ENCODE measurements at places on chromosomes 4 and X. TPM values are rescaled to one million over a fixed set of nuclear protein-coding genes. Genes with fewer than 3 reads are reported as not detected.
A peak's percentile ranks its signal among the peaks of the same experiment; 100 is the strongest.

DNA sequence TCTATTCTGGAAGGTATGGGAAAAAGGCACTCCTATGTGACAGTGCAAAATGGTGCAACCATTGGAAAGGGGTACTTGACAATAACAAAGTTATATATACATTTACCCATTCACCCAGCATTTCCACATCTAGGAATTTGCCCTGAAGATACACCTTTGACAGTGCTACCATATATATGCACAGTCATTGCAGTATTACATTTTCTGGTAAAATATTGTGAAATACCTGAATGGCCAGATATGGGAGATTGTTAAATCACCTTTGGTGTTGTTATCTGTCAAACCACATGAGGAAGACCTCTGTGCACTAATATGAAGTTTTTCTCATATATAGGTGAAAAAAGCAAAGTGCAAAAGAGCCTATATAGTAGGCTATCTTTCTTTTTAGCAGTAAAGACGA is 53.5 kb downstream of the SMAD1 start:
- no peak for DNase-seq

CFAP99 gene
- not detected for total RNA-seq

MFAP3L gene
- total RNA-seq: 4.1 TPM

GRCh38 chr4:164396439-164396838 is 357.5 kb upstream of the SMIM31 start:
- no peak for DNase-seq

PCDH11X gene
- 1.5 TPM for total RNA-seq

- DNase-seq: peak; percentile 58
These were observed 197.8 kb downstream of the PALLD start for GRCh38 chr4:168694667-168695066.

MYL5 gene
- 443 TPM for total RNA-seq

DNA sequence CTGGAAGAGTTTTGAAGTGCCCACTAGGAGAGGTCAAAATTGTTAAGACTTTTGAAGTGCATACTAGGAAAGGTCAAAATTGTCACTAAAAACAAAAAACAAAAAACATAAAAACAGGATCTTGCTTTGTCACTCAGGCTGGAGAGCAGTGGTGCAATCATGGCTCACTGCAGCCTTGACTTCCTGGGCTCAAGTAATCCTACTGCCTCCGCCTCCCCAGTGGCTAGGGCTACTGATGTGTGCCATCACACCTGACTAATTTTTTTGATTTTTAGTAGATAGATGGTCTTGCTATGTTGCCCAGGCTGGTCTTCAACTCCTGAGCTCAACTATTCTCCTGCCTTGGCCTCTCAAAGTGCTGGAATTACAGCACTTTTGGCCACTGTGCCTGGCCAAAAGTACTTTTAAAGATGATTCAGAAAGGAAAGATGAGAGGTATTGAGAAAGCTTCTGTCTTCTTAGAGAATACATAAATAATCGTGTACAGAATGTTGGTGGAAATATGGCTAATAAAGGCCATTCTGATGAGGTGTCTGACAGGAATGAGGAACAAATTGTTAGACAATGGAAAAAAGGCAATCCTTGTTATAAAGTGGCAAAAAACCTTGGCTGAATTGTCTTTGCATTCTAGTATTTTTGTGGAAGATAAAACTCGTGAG is 43.3 kb upstream of the STX18 start:
- no peak for DNase-seq

GRCh38 chr4:168304744-168305459 is 13.7 kb downstream of the DDX60 start:
- no peak for DNase-seq

GRCh38 chr4:186770481-186771175 is 47.0 kb upstream of the FAT1 start:
- DNase-seq: no peak

GRCh38 chr4:159177265-159178150 is 74.6 kb downstream of the RAPGEF2 start:
- no peak for DNase-seq

GRCh38 chr4:123589301-123589700 is 192.7 kb downstream of the SPRY1 start:
- DNase-seq: no peak

GPR34 gene
- total RNA-seq: 2.7 TPM

- peak; percentile 20 for DNase-seq
These were observed 36.5 kb downstream of the PLK4 start for GRCh38 chr4:127917151-127917550.

DNA sequence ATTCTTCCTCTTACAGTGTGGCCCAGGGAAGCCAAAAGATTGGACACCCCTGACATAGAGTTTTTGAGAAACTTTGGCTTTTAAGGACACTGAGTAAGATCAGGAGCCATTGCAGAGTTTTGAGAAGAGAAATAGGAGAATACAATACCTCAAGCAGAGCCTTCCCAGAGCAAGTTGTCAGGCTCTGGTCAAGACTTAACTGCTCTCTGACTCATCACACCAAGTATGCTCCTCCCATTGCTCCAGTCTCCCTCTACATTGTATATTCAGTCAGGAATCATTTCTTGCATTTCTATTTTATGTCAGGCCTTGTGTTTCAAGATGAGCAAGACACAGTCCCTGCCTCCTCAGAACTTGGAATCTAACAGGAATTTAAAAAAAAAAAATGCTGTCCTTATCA is 176.4 kb upstream of the FMR1 start:
- no peak for DNase-seq

- no peak for DNase-seq
These were observed 248.2 kb downstream of the PARM1 start for GRCh38 chr4:75180790-75181776.

DNA sequence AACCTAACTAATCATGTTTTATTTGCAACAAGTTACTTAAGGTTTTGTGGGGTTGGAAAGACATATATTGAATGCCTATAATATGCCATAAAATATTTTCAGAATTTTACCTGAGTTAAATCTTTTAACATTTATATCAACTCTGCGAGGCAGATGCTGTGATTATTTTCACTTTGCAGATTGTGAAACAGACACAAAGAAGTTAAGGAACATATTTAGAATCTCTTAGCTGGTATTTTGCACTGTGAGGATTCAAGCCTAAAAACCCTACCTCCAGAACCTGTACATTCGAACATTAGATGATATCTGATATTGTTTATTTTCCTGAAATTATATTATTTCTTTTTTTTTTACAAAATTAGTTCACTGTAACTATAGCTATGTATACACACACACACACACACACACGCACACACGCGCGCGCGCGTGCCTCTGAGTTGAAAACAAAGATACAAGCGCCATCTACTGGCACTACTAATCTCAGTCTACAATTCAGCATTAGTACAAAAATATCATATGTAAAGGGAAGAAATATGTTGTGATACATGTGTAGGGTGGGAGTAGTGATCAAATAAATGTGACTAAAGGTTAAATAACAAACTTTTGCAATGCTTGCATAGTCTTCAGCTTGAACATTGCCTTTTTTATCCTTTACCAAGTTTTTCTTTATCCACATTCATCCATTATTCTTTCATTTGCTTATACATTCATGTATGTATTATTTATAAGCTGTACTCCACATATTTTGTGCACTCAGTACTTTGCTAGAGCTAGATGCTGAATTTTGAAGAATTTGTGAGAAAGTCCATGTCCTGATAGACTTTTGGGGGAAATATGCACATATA is 61.5 kb downstream of the ANXA10 start:
- peak; percentile 90 for DNase-seq

DNA sequence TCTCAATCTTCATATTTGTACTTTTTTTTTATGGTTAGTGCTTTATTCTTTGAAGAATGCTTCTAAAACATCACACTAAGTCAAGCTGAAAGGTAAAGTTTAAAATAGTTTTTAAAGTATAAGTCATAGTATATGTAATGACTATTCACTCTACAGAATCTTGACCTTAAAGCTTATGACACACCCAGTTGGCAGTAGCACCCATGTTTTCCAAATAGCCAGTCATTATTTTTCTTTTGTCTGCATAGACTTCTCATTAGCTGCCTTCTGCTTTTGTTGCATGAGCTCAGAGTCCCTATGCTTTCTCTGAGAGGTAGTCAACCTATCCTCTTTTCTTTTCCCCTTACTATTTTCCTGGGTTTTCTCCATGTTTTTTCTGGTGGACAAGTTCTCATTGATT is 231.5 kb downstream of the PCDH18 start:
- no peak for DNase-seq

DNA sequence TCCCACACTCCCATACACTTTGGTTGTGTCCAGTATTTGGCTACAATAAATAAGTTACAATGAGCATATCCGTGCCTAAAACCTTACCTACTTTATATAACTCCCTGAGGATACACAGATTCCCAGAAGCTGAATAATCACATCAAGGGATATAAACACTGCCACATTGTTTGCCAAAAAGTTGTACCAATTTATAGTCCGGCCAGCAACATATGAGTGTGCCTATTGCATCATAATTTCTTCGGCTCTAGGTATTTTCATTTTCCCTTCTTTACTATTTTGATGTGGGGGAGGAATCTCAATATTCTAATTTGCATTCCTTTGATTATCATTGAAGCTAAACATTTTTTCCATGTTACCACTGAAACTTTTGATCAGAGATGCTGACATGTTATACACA is 146.4 kb downstream of the PCDH19 start:
- no peak for DNase-seq

SATL1 gene
- 0.10 TPM for total RNA-seq

DNA sequence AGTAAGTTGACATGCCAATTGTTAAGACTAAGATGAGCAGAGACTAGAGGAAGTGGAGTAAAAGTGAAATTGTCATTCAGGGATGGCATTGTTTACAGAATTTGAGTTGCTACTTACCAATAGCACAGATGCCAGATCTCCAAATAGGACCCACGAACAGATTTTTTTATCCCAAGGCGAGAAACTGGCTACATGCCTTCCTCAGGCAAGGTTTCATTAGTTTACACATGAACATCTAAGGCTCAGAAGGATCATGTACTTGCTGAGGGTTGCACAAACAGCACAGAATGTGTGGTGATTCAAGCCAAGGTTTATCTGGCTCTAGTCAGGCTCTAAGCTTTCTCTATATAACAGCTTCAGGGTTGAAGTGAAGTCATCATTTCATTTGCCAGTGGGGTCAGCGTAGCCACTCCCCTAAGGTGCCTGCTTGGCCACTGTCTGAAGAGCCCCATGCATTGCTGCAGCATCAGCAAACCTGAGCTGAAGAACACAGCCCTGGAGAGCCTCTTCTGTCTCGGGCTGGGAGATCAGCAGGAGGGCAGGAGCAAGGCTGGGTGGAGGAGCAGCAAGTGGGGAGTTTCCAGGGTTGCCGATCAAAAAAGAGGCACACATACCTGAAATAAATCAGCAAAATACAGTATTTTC is 193.0 kb upstream of the LCORL start:
- DNase-seq: no peak

DNA sequence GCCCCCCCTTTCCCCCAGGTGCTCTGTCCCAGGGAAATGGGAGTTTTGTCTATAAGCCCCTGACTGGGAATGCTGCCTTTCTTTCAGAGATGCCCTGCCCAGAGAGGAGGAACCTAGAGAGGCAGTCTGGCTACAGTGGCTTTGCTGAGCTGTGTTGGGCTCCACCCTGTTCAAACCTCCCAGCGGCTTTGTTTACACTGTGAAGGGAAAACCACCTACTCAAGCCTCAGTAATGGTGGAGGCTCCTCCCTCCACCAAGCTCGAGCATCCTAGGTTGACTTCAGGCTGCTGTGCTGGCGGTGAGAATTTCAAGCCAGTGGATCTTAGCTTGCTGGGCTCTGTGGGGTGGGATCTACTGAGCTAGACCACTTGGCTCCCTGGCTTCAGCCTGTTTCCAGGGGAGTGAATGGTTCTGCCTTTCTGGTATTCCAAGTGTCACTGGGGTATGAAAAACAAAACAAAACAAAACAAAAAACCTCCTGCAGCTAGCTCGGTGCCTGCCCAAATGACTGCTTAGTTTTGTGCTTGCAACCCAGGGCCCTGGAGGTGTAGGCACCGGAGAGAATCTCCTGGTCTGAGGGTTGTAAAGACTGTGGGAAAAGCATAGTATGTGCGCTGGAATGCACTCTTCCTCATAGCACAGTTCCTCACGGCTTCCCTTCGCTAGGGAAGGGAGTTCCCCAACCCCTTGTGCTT is 41.7 kb downstream of the ITM2A start:
- DNase-seq: no peak

WDR17 gene
- 5.7 TPM for total RNA-seq

TEX11 gene
- not detected for total RNA-seq

DNA sequence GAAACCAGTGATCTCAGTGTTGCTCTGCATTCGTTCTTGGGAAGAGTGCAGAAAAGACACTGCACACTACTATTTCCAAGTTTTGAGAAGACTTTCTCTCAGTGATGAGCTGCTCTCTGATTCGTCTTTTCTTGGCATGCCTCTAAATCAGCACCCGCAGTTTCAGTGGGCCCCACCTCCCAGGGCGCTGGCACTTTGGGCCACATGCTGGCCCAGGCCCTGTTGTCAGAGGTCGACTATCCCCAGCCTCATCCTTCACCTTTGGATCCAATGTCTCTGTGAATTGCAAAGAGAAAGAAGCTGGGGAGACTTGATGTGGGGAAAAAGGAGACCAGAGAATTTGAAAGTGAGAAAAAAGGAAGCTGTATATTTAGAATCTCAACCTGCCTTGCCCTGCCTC is 644.1 kb upstream of the PITX2 start:
- DNase-seq: no peak

HELQ gene
- total RNA-seq: 23.2 TPM

GLRA3 gene
- total RNA-seq: not detected

DNA sequence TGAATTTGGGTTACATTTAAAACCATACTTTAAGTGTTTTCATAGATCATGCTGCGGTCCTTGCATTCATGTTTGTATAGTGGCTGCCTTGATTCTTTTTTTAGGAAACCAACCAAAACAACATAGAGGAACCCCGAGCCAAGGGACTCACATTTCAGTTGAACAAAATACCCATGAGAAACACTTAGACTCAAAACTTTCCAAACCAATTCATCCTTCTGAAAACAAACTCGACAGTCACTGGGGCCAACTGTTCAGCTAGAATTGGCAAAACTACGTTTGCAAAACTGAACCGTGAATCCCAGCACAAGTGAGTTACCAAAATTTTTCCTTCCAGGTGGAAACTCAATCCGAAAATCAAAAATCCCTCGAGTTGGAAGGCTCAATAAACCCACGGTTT is 1.4 kb downstream of the ADGRA3 start:
- peak; percentile 59 for DNase-seq

ENPEP gene
- total RNA-seq: 31.5 TPM

- no peak for DNase-seq
These were observed 98.4 kb downstream of the STIM2 start for GRCh38 chr4:26958925-26959653.

DNA sequence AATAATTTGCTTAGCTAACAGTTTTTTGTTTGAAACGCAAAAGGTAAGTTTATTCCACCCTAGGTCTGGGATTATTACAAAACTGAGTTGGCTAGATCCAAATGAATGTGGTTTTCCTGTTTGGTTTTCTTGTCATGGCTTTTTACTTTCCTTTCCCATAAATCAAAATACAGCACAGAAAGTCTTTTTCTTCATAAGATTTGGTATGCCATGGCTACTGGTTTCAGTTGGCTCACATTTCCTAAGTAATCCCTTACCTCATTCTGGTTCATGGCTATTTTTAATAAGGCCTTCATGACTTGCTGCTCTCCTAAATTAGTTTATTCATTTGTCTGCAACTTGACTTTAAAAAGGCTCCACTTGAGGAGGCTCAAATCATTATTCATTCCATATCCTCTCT is 12.9 kb upstream of the PAK3 start:
- DNase-seq: no peak

CSN1S1 gene
- not detected for total RNA-seq

- no peak for DNase-seq
These were observed 768 bp downstream of the CLCN4 start for GRCh38 chrX:10157543-10157942.

GRCh38 chr4:54038056-54038455 is 26.3 kb downstream of the CHIC2 start:
- no peak for DNase-seq
